ENCODE measurements at places on chromosomes 7 and 10.

DNA sequence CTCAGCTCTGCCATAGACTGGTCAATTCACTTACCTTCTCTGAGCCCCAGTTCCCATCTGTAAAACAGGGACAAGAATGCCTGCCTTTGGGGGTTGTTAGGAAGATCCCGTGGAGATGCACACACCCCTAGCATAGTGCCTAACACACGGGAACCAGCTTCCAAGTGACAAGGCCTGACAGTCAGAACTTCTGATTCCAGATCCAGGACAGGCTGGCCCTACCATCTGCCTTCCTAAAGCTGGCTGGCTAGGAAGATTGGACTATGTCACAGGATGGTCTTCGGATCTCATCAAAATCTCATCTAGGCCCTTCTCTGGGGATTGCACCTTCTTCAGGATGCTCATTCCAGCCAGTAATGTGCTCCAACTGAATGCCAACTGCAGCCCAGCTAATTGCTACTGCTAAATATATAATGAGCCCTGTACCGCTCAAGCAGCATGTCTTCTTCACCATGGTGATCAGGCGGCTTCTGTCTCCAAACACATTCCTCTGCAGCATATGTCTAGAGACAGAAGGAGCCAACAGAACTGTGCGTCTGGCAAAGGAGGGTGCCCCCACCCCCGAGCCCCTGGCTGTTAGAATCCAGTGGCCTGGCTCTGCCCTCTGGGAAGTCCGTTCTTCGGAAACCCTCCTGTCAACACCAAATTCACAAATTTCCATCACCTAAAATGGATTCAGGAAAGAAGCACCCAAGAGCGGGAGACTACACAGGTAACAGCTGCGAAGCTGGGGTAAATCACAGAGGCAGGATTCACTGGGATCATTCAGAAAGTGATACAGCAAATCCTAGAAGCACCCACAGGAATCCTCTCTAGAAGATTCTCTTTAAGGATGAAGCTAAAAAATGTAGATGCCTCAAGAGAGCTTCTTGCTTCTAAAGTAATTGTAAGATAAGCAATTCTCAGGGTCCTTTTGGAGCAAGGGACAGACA lies 142.1 kb upstream of the EEPD1 start:
- no peak for DNase-seq

DNA sequence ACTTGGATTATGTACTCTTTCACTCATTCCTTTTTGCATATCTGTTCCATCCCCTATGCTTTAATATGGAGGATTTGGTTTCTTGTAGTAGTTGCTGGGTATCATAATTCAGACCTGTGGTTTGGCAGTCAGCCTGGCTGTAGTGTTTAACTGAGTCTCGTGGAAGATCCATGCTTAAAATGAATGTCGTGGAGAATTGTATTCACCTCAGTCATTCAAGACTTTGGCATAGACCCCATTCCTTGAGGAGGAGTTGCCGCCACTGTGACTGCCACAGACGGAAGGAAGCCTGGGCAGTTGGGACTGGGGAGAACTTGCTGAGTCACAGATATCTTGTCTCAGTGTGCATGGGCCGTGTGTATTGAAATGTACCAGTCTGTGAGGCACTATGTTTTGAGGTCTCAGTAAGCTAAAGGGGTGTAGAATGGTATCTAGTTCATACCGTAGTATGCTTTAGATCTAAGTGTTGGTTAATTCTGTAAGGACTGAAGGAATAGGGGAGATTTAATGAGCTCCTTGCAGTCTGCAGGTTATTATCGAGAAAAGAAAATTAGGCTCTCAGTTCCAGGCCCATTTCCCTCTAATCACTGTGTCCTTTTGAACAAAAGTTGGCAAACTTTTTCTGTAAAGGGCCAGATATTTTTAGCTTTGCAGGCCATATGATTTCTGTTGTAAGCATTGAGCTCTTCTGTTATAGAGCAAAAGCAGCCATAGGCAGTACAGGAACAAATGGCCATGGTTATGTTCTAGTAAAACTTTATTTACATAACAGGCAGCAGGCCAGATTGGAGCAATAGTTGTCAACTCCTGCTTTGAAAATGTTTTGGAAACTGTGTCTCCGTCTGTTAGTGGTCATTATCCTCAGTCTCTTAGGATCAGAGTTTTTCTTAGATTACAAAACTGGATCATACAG lies 76.8 kb downstream of the TPST1 start:
- DNase-seq, result no peak

- DNase-seq, result no peak
These were observed 290.1 kb downstream of the TCERG1L start for GRCh38 chr10:131021246-131021895.

DNA sequence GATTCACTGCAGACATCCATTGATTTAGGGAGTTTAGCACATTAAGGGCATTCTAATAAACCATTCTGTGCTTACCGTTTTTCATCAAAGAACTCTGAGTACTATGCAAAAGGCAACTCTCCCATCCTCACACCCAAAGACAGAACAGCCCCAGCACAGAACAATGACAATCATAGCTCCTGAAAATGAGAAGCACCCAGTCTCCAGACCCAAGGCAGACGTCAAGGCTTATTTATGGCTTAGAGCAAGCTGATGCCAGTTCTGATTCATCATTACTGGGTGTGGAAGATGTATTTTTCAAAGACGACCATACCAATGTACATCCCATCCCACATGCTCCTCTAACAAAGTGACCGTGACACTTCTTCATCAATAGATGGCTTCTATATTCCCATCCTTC lies 67.6 kb downstream of the OSBPL3 start:
- no peak for DNase-seq

DNA sequence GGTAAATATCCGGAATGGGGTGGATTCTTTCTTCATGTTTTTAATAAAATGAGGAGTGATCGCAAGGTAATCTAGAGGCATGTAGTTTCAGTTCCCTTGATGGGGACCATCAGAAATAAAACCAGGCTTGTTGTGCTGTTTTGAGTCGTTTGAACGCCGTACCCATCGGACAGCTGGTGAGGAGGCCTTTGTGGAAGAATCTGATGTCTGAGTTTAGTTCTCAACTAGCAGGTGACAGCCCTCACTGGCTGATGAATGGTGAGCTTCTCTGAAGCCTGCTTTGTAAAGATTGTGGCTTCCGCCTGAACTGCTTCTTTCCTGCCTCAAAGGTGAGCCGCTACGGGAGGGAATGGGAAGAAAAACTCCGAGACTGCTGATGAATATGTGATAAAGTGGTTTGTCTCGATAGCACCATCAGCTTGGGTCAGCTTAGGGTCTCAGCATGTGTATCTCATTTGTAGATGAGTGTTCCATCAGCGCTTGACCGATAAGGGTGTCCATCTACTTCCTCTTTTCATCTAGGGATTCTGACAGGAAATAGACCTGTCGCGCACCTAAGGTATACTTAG lies 977 bp downstream of the TMEM248 start:
- no peak for DNase-seq

- peak; percentile 86 for DNase-seq
These were observed at the start of gene MXI1 for GRCh38 chr10:110207011-110207804. Gene MXI1, plus strand, starts transcription at chr10:110207605. Its CDS starts 204 bp downstream, at chr10:110207809.

- no peak for DNase-seq
These were observed 554.9 kb downstream of the KCNMA1 start for GRCh38 chr10:77082601-77083252.

DNA sequence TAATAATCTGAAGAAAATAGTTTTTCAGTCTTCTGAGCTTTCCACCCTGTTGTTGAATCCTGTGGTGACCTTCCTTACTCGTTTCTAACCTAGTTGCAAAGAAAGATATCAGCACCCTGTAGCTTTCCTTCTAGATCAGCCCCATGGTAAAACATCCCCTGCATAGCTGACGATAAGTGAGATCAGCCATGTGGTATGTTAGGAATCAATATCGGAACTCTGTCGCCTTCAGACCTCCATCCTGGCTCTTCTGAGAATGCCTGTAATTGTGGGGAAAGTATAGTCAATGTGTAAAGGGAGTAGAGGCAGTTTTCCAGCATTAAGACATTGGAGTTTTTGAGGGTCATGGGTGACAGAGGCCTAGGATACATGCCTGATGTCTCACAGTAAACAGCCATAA lies 151.8 kb downstream of the LRRC4 start:
- DNase-seq, result no peak

GRCh38 chr7:24343614-24344013 lies 59.6 kb downstream of the NPY start:
- DNase-seq, result no peak

DNA sequence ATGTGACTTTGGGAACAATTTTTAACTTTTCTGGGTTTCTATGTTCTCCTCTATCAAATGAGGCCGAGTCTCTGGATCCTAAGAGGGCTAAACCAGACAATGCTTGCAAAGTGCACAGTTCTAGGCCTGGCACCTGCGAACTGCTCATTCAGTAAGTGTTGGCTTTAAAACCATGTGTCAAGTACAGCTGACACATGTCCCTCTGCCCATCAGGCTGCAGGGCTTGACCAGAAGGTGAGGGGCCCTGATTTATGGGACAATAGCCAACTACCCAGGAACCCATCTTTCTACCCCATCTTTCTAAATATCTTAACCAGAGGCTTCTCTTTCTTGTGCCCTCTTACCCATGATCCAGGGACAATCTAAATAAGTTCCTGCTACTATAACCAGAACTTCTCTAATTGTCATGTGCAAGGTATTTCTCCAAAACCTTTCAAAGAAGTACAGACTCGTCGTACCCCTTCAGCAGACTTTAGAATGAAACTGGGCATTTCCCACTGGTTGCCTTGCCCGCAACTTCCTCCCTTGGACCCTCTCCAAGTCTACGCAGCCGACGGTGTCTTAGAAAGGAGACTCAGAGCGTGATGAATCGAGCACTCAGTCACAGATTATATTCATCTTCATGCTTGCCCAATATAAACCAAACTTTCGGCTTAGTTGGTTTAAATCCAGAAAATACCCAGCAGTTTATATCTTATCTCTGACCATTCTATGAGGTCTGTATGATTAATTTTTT lies 69.8 kb upstream of the STEAP1B start:
- no peak for DNase-seq

GRCh38 chr7:121873289-121874194 lies 581 bp downstream of the PTPRZ1 start:
- peak; percentile 73 for DNase-seq

DNA sequence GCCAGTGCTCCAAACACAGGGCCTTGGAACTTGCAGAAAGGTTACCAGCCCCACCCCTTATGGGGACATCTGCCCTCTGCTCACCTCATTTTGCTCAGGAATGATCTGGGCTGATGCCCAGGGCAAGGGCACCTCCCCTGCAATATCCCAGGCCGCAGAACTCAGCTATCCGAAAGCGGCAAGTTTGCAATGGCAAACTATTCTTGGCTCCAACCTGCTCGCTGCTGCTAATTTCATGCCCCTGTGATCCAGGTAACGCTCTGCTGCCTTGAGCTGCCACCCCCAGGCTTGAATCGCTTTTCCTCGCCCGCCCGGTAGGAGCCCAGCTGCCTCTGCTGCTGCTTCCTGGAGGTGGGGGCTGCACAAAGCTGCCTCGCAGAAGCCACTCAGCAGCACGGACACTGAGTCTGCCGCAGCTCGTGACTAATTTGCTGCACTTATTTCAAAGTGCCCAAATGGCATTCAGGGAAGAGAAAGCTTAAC lies 18.2 kb downstream of the SLC29A3 start:
- DNase-seq, result no peak

- no peak for DNase-seq
These were observed 280.3 kb downstream of the AUTS2 start for GRCh38 chr7:69878591-69878990.

GRCh38 chr7:135164357-135165061 lies 6.0 kb downstream of the CYREN start:
- DNase-seq, result no peak

DNA sequence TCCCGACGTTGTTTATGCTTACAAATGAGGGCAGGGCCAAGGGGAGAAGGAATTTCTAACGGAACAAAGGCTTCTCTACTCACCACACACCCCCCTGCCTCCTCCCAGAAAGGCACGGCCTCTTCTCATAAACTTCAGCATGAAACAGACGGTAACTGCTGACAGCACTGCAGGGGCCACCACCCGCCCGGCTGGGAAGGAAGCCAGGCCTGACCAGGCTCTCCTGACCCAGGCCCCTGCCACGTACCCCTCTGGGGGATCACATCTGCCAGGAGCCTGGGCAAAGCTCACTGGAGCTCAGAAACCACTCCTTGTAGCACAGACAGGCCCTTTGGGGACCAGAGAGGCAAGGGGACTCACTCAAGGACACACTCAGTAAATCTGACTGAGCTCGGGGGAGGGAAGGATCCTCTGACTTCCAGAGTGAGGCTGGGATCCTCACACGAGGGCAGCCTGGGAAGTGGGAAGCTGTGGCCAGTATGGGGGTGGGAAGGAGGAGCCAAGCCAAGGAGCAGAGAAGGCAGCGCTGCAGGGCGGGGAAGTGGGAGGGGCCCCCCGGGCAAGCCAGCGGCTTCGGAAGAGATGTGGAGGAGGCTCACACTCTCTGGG lies 46.1 kb downstream of the ZCCHC24 start:
- DNase-seq, result peak; percentile 79

- no peak for DNase-seq
These were observed 80.8 kb upstream of the PRSS1 start for GRCh38 chr7:142668495-142668894.

- peak; percentile 39 for DNase-seq
These were observed 61.2 kb upstream of the FAM20C start for GRCh38 chr7:130875-131780.

DNA sequence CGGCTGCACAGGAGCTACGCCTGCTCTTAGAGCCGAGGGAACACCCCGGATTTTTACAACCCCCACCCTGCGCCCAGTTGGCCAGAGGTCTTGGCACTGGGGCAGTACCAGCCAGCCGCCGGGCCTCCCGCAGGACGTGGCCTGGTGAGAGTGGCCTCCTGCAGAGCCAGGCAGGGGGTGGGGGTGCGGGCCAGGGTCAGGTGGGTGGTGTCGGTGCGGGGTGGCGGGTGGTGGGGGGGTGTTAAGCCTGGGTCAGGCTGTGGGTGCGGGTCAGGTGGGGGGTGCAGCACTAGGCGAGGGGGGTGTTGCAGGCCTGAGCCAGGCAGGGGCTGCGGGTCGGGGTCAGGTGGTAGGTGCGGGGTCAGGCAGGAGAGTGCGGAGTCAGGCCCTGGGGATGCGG lies 647 bp downstream of the ECHS1 start:
- DNase-seq, result no peak

DNA sequence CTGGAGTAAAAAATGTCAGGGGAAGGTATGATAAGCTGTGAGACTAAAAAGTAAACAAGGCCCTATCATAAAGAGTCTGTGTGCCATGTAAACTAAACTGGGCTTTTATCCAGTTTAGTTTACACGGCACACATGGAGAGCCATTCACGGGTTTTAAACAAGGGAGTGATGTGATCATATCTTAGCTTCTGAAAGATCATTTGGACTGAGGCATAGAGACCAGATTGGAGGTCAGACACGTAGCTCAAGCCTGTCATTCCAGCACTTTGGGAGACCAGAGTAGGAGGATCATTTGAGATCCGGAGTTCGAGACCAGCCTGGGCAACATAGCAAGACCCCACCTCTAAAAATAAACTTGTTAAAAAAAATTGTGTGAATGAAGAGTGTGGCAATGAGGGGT lies 50.1 kb downstream of the SKIDA1 start:
- no peak for DNase-seq

All from ecto neural progenitor cell (in vitro differentiated cells).